ENCODE measurements at places on chromosomes 5 and 9.

- no peak for DNase-seq
Measured at GRCh38 chr9:26170190-26170589, 491.9 kb upstream of the TUSC1 start.

- DNase-seq = no peak
Measured at GRCh38 chr9:99354104-99354503, 132.0 kb downstream of the SEC61B start.

- no peak for DNase-seq
Measured at GRCh38 chr5:125376059-125376641, 629.7 kb upstream of the ZNF608 start.

DNA sequence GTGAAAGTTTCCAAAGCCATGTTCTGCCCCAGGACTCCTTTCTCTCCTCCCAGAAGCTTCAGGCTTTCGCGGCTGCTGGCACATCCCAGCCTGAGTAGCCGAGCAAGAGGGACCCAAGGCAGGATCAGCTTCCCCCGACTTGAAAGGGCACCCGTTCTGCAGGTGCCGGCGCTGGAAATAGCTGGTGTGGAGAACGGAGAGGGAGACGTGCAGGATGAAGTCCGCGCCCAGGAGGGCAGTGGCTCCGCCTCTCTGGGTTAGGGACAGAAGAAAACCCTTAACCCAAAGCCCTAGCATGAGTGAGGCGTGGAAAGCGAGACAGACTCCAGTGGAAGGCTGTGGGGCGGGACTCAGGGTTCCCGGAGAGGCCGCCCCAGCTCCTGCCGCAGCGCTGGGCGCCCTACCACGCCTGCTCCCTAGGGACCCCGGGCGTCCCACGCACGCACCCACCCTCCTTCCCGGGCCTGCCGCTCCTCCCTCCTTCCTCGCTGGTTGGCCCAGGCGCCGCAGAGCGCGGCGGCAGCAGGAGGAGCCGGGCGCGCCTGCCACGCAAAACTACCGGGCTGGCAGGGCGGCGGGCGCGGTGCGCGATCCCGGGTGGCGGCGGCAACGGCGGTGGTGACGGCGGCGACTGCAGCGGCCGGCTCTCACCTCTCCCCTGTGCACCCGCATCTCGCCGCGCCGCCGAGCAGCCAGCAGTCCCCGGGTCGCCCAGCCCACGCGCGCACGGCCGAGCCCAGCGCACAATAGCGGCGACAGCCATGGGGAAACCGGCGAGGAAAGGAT lies at the start of gene SLC1A1:
Gene SLC1A1, plus strand, starts transcription at position 550 of the 786 bp plus-strand sequence. Its CDS starts 212 bp downstream, at position 762.
- DNase-seq = no peak

DNA sequence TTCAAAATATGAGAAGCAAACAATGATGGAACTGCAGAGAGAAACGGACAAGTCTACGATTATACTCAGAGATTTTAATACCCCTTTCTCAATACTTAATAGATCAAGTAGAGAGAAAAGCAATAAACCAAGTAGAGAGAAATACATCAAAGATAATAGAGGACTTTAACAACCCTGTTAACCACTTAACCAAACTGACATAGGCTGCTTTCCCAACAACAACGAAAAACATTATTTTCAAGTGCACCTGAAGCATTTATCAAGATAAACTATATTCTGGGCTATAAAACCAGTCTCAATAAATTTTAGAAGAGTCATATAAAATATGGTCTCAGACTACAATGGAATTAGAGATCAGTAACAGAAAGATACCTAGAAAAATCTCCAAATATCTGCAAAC lies 67.4 kb downstream of the GNAQ start:
- no peak for DNase-seq

DNA sequence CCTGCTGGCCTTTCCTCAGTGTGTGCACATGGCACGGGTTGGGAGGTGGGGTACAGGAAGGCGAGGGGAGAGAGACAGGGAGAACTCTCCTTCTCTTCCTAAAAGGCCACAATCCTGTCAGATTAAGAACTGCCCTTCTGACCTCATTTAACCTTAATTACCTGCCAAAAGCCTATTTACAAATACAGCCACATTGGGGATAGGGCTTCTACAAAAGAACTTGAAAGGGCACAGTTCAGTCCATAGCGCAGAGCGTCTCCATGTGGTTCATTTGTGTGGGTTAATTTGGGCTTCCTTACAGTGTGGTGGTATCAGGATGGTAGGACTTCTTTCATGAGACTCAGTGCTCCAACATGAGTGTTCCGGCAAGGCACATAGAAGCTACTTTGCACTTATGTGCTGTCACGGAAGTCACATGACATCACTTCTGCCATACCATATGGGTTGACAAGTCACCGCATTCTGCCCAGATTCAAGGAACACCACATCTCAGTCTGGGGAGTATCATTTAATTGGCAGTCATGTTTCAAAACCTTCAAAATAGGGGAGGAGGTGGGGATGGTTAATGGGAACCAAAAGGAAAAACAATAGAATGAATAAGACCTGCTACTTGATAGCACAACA lies 46.8 kb downstream of the NLN start:
- no peak for DNase-seq

DNA sequence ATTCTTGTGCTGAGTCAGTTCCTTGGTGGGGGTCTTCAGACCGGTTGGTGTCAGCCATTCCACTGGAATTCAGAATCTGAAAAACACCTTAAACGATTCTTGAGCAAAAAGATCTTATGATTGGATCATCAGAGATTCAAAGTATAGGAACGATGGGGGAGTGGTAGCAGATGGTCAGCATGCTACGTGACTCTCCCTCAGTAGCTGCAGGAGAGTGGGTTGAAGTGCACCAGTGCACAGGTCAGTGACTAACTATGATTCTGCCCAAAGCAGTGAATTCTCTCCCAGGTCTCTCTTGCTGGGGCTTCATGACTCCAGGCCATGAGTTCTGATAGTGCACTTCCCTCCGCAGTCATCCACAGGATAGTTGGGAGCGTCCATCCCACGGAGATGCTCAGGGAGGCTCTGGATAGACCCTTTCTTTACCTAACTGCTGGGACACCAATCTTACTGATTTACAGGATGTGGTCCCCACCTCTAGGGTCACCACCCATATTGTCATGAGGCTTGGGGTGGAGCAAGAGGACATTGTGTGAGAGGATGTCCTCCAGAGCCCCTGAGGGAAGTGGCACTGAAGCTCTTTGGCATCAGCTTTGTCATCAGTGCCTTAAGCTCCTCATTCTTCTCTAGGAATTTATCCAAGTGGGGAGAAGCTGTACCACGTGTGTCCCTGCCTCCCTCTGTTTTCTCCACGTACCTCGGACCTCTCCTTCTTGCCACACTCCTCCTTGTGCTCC lies 62.0 kb downstream of the RASGRF2 start:
- DNase-seq = no peak

- DNase-seq = no peak
Measured at GRCh38 chr9:105341434-105342146, 97.1 kb downstream of the SLC44A1 start.

DNA sequence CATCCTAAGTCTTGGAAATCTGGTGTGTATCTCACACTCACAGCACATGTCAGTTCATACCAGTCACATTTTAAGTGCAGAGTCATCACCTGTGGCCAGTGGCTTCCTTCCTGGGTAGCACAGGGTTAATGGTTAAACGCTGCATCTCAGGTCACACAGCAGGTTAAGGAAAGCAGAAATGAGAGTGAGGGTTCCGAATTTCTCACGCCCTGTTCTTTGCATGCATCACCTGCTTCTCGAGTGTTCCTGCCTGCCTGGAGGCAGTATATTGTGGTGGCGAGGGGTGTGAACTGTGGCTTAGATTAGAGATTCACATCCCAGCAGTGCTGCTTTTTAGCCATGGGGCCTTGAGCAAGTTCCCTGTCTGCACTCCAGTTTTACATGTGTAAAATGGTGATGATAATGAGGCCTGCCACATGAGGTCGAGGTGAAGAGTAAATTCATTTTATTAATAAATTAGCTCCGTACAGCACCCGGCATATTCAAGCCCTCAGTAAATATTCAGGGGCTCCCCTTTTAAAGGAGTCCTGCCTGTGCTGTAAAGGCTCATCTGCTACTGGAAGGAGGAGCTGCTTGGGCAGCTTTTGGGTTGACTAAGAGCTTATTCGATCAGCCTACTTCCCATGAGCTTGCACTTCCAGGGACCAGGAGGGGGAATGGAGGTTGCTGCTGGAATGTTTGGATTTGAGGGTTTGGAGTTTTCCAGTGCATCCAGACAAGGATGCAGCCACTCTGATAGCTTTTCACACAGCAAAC lies 61.1 kb upstream of the SAP30L start:
- no peak for DNase-seq

DNA sequence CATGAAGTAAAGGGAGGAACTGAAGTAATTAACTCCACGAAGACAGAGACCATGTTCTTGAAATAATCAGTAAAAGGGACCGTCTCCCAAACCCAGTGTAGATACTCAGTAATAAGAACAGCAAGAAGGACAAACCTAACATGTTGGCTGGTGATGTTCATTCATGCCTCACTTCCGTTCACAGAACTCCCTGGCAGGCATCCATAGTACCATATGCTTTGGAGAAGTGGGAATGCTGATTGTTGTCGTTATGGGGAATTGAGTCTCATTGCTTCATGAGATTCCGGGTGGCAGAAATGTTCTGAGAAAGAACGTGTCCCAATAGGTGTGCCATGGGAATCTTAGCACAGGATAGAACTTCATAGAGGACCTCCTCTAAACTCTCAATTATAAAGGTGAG lies 452.3 kb downstream of the ZSWIM6 start:
- DNase-seq = no peak

DNA sequence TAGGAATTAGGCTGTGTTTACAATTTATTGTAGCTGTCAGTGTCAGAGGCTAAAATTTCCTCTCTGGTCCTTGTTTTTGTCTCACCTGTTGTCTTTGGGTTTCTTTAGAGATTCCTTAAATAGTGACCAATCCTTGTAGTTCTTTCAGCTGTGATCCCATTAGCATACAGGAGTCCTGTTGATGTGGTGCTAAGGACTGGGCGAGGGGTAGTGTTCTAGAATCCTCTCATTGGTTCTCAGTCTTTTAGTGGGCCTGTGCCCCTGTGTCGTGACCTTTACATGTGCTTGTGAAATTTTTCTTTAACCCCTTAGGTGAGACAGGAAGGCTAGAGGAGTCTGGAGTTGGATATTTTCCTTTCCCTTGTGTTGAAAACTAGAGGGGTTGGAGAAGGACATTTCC lies 51.2 kb downstream of the ZNF618 start:
- no peak for DNase-seq

DNA sequence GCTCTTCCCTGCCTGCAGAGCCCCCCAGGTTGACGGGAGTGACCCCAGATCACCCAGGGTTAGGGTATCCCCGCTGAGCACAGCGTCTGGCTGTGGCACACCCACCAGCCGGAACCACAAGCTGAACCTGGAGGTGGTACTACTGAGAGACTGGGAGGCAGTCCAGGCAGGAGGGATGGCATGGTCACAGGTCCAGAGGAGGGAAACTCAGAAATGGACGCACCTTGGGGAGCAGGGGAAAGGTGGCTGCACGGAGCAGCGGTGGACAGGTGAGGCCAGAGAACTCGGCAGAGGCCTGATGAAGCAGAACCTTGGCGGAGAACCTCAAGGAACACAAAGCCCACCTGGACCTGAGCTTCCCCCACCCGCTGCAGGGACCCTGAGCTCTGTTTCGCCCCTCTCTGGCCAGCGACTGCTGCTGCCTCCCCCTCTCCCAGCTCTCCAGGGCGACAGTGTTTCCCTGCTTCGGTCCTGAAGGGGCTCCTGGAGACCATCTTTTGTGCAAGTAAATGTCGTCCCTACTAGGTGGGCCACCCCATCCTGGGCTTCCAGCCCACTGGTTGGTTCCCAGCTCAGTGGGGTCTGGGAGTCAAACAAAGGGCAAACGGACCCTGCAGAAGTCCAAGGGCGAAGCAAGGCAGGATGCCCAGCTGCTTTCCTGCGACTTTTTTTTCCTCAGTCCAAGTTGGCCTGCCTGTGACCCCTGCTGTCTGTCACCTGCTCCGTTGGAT lies 845 bp downstream of the ADGRD2 start:
- DNase-seq = no peak

GRCh38 chr5:91282210-91282609 lies 100.9 kb downstream of the ARRDC3 start:
- no peak for DNase-seq

GRCh38 chr9:113380869-113381378 lies 4.1 kb upstream of the HDHD3 start:
- DNase-seq = no peak

DNA sequence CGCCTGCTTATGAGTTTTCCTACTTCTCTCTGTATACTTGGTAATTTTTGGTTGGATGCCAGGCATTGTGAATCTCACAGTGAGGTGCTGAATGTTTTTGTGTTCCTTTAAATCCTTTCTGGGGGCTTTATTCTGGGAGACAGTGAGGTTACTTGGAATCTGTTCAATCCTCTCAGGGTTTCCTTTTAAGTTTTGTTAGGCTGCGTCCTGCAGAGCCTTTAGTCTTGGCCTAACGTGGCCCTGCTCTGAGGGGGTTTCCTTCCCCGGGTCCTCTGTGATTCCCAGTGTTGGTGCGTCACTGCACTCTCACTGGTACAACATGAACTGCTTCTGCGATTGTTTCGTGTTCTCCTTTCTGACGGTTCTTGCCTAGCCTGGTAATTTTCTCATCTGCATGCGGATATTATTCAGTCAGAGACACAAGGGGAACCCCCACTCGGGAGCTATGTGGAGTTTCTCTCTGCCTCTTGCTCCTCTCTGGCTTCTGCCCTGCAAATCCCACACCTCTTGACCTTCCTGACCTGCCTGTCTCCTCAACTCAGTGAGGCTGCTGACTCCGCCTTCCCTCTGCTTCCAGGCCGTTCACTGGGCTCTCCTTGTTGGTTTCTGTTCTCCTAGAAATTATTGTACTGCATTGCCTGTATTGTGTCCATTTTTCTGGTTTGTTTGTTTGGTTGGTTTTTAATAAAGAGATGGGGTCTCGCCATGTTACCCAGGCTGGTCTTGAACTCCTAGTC lies 128.1 kb downstream of the DAB2IP start:
- no peak for DNase-seq

- no peak for DNase-seq
Measured at GRCh38 chr9:76810377-76810957, 46.2 kb downstream of the PCA3 start.

DNA sequence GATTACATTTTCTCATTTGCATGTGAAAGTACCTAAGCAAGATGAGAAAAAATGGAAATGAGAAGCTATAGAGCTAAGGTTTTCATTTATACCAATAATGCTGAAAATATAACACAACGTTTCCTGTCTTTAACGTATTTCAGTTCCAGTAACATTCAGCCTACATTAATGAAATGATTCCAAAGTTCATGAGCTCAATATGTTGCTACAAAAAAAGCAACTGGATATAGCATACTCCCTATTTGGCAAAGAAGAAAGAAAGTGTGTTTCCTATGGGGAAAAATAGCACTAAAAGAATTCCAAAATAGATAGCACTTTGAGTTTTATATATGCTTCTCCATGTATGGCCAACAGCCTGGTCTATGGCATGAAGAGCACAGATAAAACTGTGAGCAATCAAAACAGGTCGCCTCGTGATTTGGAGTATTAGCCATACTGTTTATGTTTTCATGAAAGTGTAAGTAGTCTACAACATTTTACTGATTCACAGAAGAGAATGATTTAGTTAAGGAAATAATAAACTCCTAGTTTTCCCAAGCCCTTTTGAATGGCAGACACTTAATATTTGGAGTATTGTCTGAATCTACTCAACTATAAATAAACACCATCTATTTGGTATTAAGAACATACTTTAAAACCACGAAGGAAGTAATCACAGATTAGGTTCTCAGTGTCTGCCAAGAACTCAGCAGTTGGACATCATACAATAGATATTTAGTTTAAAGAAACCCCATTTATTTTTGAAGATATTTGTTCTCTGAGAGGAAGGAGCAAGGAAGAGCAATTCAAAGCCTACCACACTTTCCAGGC lies 258.7 kb upstream of the RASA1 start:
- no peak for DNase-seq

- no peak for DNase-seq
Measured at GRCh38 chr5:73232266-73233041, 59.5 kb downstream of the TMEM174 start.
